ENCODE measurements at places on chromosomes 7 and 10. TPM values are rescaled to one million over a fixed set of nuclear protein-coding genes. Genes with fewer than 3 reads are reported as not detected.

DNA sequence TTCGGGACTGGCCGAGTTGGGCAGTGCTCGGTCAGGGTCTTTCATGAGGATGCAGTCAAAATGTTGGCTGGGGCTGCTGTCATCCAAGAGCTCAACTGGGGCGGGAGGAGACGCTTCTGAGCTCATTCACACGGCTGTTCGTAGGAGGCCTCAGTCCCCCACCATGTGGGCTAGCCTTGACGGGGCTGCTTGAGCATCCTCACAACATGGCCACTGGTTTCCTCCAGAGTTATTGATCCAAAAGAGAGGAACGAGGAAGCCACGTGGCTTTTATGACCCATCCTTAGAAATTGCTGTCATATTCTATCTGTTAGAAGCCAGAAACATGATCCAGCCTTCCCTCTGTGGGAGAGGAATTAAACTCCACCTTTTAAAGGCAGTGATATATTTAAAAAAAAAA lies 68.1 kb downstream of the GTF2IRD1 start:
- H3K4me3 ChIP-seq: no peak overlapping the region
- H3K27ac ChIP-seq: no peak overlapping the region
- no peaks in the 10 kb centered on the region for H3K4me1 ChIP-seq
- DNase-seq: no peak
- peaks cover 39% of the 10 kb centered on the region for H3K36me3 ChIP-seq

DNA sequence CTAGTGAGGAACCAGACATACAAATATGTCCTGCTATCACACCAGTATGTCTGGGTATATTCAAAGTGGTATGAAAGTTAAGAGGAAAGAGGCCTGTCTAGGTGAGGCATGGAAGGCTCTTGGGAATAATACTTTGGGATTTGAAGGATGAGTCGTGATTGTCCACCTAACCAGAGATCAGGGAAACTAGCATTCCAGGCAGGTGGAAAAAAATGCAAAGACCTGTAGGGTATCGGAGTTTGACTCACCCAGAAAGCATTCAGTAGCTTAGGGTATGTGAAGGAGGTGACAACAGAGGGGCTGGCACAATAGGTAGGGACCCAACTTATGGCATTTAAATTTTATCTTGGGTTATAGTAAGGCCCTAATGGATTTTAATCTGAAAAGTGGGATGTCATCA lies 950 bp upstream of the GCC1 start:
- H3K4me3 ChIP-seq: peak overlapping the region; percentile 92
- H3K27ac ChIP-seq: peak overlapping the region; percentile 40
- no peak for DNase-seq
- peaks cover 20% of the 10 kb centered on the region for H3K4me1 ChIP-seq
- H3K36me3 ChIP-seq: peaks cover 18% of the 10 kb centered on the region

Gene ANKRD30A
- not detected for total RNA-seq

DNA sequence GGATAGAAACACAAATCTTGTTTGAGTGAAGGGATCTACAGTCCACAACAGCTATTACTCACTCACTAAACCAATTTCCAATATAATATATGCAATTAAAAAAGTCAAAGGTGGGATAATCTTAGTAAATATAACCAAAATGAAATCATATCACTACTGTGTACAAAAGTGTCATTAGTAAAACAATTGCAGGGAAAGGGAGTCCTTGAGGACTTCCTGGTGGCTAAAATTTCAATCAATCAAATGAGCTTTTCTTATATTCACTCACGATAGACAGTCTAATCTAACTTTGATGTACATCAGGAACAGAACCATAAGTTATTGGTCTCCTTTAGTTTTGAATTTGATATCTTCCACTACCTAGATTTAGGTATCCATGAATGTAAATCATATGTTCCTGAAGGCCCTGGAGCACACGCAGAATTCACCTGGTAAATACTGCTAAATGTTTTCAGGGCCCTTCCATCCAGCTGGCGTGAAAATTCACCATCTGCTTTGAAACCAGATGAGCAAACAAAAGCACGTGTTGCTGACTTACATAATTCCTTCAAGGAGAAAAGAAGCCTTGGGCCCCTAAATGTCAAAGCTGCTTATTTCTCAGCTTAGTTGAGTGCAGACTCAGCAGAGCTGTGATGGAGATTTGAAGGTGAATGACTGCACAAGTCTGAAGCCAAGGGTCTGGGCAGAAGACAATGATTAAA lies 159.3 kb upstream of the TMEM196 start:
- H3K27ac ChIP-seq: no peak overlapping the region
- H3K36me3 ChIP-seq: peaks cover 1% of the 10 kb centered on the region
- no peaks in the 10 kb centered on the region for H3K27me3 ChIP-seq
- peaks cover 3% of the 10 kb centered on the region for H3K4me1 ChIP-seq

Gene NME8
- 0.67 TPM for total RNA-seq

DNA sequence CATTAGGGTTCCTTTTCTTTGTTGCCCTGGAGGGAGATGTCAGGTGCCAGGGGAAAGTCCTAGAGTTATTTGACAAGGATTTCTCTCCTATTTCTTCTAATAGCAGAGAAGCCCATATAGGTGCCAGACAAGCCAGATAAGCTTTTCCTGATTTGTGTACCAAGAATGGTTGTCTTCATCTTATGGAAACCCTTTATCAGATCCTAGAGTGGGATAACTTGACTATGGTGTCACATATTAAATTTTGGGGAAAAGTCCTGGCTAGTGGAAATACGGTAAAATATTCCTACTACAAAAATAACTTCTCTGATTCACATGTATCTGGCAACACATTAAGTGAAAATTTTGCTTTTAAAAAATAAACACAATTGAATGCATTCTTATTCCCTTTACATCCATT lies 1.2 kb downstream of the OR2A12 start:
- no peak overlapping the region for H3K27ac ChIP-seq
- H3K27me3 ChIP-seq: no peaks in the 10 kb centered on the region
- DNase-seq: no peak
- H3K36me3 ChIP-seq: no peaks in the 10 kb centered on the region

- H3K27ac ChIP-seq: no peak overlapping the region
- H3K4me1 ChIP-seq: no peaks in the 10 kb centered on the region
- H3K27me3 ChIP-seq: no peaks in the 10 kb centered on the region
- no peak for DNase-seq
- H3K36me3 ChIP-seq: no peaks in the 10 kb centered on the region
- no peak overlapping the region for H3K4me3 ChIP-seq
These were observed 55.8 kb downstream of the RBM20 start for GRCh38 chr10:110699859-110700468.
